Spinal cord (tissue), 10 donors: ENCODE measurements at places on chromosomes 1 and 21. TPM values are rescaled to one million over a fixed set of nuclear protein-coding genes. Genes with fewer than 3 reads are reported as not detected.

GRCh38 chr1:167434306-167434705 lies 84.0 kb downstream of the CD247 start:
- DNase-seq: no peak

Gene S100A3
- total RNA-seq: not detected

DNA sequence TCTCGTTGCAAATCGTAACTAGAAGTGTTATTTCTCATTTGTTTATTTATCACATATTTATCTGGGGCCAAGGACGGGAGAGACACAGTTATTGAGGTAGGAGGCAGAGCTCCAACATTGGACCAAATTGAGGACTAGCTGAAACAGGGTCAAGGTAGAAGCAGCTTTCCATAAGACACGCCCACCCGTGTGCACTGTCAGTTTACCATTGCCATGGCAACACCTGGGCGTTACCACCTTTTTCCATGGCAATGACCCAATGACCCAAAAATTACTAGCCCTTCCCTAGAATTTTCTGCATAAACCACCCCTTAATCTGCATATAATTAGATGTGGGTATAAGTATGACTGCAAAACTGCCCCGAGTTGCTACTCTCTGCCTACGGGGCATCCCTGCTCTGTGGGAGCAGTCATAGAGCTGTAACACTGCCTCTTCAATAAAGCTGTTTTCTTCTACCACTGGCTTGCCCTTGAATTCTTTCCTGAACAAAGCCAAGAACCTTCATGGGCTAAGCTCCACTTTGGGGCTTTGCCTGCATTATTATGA lies 72.7 kb downstream of the FBXO2 start:
- no peak for DNase-seq

GRCh38 chr1:151405187-151405951 lies 6.0 kb downstream of the PSMB4 start:
- DNase-seq: no peak

Gene TMEM167B
- 51.2 TPM for total RNA-seq
